ENCODE measurements at places on chromosomes 3 and 15. TPM values are rescaled to one million over a fixed set of nuclear protein-coding genes. Genes with fewer than 3 reads are reported as not detected.
A peak's percentile ranks its signal among the peaks of the same experiment; 100 is the strongest.

GRCh38 chr3:12782172-12782815 lies 14.2 kb upstream of the CAND2 start:
- no peaks in the 10 kb centered on the region for H3K27me3 ChIP-seq
- H3K4me1 ChIP-seq, result no peaks in the 10 kb centered on the region

DNA sequence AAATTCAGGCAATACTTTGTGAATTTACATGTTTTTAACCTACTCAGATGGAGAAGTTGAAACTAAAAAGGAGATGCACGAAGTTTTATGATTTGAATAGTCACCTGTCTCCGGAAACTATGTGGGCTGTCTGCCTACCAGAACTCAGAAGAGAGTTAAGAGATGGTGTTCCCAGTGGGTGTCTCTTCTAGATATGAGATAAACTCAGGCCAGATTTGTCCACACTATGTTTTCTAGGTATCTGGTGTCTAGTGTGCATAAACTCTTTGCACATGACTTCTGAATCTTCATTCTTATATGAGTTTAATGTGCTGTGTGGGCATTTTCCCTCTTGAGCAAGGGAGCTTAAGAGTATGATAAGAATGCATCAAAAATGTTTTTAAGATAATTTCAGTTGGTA lies 222.8 kb downstream of the FOXP1 start:
- H3K4me3 ChIP-seq, result peak overlapping the region; percentile 45
- no peaks in the 10 kb centered on the region for H3K36me3 ChIP-seq
- H3K27me3 ChIP-seq, result no peaks in the 10 kb centered on the region
- no peak for DNase-seq
- H3K27ac ChIP-seq, result no peak overlapping the region

GRCh38 chr3:107916171-107916570 lies 174.7 kb downstream of the CD47 start:
- no peaks in the 10 kb centered on the region for H3K36me3 ChIP-seq
- DNase-seq, result no peak
- H3K27ac ChIP-seq, result no peak overlapping the region
- no peaks in the 10 kb centered on the region for H3K27me3 ChIP-seq
- no peak overlapping the region for H3K4me3 ChIP-seq

DNA sequence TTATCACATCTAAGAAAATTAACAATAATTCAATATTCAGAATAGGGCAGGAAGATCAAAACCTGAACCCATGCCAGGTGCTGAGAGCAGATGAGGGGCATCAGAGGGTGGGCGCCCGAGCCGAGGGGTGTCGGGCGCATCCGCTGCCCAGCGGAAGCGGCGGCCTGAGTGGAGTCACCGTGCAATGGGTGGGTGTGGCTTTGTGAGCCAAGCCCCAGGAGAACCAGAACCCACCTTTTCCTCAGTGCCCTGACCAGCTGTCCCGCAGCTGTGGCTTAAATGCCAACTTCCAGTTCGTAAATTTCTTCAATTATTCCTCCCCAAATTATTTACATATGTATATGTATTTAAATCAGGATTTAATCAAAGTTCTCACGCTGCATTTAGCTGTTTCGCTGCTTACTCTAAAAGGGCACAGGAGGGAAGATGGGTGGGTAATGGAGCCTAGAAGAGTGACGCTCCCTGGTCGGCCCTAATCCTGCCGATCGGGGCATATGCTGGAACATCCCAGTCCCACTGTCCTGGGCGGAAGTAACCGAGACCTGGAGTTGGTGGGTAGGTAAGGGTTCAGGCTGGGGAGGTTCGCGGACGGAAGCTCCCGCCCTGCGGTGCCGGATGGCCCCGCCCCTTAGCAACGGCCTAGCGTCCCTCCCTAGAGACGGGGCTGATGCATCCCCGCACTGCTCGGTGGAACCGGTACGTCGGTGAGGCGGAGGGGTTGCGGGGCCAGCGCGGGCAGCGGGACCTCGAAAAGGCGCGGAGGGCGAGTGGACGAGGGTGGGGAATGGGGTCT lies 1.3 kb downstream of the DNAH1 start:
- H3K27me3 ChIP-seq, result no peaks in the 10 kb centered on the region
- H3K36me3 ChIP-seq, result no peaks in the 10 kb centered on the region
- H3K27ac ChIP-seq, result no peak overlapping the region
- H3K4me3 ChIP-seq, result peak overlapping the region; percentile 64
- DNase-seq, result peak; percentile 89
- no peaks in the 10 kb centered on the region for H3K4me1 ChIP-seq

STAC gene
- total RNA-seq, result 6.2 TPM

All from kidney (tissue), 22 donors.